ENCODE measurements at places on chromosomes 3 and 15. TPM values are rescaled to one million over a fixed set of nuclear protein-coding genes. Genes with fewer than 3 reads are reported as not detected.
A peak's percentile ranks its signal among the peaks of the same experiment; 100 is the strongest.

DNA sequence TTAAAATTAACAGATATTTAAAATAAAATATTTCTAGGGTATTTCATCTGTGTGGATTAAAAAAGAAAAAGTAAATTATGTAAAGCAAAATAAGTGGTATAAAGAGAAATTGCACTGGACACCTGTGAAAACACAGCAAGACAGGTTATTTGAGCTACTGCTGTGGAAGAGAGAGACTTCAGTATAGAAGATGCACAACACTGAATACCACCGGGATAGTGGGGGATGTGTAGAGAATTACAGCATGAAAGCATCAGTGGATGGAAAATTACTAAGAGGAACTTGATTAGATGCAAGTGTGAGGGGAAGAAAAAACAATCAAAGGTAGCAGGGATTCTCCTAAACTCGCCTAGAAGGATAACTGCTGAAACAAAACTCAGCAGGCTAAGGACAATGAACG lies 1242.5 kb upstream of the GBE1 start:
- no peak for DNase-seq

- DNase-seq = peak; percentile 61
Measured at GRCh38 chr3:158727206-158728060, 4.8 kb downstream of the RARRES1 start.

DNA sequence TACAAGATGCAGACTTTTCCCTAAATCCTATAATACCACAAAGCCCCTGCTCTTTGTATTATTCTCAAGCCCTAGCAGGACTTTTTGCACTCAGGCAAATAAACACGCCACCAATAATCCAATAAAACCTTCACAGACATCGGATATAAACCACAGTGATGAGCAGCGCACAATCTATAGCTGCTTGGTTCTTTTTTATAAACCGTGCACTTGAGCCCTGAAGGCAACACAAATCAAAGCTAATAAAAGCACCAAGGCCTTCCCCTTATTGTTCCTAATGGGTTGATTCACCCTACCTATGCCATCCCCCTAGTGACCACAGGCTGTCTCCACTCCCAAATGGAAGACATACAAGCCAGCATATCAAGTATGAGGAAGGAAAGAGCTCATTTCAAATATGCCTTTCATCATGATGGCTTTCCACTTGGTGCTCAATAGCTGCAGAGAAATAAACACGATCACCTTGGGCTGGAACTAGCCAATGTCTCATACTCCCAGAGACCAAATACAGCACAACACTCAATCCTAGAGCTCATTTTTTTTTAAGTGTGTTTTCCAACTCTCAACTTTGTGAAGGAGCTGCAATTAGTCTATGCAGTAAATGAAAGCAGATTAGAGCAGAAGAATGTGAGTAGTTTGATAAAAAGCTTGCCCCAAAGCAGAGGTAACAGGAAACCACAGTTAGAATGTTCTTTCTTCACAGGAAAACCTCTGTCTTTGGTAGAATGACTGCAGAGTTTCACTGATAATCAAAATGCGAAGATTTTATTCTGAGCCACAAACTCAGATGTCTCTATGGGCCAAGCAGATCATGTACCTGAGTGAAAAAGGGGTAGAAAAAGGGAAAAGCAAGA lies 573.9 kb downstream of the AGBL1 start:
- DNase-seq = no peak

DNA sequence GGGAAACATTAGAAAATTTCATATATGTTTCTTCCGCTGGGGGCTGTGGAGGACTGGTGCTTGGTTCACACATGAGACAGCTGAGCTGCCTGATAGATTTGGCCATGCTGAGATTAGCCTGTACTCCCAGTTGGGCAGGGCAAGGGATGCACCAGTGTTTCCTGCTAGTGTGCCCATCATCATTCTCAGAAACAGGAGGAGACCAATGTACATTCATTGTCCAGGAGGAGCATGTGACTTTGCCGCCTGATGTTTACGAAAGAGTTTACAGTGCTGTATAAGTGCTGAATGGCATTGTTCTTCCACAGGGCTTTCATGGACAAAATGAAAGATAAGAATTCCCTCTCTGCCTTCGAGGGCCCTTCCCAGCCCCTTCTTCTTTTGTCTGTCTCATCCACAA lies 311.1 kb upstream of the THBS1 start:
- DNase-seq = peak; percentile 54

CD200R1 gene
- 0.09 TPM for total RNA-seq

ADIPOQ gene
- not detected for total RNA-seq
